Amniotic stem cell (primary cell): ENCODE measurements at places on chromosomes 11 and 22.

DNA sequence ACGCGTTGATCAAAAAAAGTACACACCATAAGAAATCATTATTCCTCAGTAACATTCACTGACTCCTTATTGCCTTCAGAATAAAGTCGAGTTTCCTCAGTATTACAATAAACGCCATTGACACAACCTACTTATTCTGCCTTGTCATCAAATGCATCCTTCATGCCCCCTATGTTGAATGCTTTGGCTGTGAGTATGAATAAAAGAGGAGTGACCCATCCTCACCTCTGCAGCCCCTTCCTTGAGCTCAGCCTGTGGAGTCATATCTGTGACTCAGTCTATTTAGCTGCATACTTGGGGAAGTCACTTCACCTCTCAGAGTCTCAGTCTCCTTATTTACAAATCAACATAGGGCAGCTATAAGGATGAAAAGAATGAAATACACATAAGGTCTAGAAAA lies 65.1 kb downstream of the USP35 start:
- DNase-seq = no peak

GRCh38 chr22:48199667-48200066 lies 1437.2 kb downstream of the TBC1D22A start:
- no peak for DNase-seq

DNA sequence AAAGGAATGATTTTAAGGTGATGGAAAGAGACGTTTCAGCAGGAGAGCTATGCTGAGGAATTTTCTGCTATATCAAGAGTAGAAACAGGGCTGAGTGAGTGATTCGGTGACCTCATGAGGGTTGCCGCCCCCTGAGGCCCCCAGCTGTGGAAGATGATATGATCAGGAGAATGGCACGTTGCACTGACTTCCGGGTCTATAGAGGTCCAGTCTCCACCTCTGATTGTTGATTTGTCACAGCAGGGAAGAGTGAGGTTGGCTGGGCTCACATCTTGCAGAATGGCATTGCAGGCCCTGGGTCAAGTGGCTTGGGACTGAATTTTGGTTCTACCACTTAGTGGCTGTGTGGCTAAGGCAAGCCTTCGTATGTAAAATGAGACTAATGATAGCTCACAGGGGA lies 205.1 kb downstream of the SNX19 start:
- DNase-seq = no peak

DNA sequence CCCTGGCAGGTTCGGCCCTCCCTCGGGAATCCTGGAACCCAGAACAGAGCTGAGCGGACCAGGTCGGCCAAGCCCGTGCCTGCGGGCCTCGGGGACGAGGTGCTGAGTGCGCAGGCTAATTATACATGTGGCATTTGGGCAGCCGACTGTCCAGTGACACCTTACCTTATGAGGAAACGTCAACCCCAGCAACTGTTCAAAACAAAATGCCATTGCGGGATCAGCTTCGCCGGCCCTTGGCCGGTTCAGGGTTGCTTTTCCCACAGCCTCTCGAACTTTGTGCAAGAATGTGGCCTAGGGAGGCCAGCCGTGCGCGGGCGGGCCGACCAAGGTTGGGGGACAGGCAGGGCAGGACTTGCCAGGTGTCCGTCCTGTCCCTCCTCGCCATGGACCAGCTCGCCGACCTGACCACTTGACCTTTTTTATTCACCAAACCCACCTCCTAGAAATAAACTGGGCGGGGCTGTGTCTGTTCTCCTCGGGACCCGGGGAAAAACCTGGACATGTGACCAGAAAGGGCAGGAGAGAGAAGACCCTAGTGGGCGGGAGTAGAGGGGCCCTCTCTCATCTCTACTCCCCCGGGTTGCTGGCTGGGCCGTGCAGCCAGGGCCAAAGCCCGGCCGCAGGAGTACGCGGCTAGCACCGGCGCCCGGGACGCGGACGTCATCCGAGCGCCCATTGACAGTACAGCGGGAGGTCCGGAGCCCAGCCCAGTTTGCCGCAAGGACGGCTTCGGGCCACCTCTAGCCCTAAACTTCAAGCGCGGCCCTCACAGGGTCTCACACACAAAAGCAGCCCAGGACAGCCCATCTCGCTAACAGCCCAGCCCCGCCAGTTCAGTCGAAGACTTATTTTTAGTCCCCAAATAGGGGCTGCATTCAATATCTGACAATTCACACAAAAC lies 134.3 kb upstream of the C11orf58 start:
- DNase-seq = no peak

GRCh38 chr11:126011265-126011664 lies 51.4 kb downstream of the CDON start:
- DNase-seq = no peak

DNA sequence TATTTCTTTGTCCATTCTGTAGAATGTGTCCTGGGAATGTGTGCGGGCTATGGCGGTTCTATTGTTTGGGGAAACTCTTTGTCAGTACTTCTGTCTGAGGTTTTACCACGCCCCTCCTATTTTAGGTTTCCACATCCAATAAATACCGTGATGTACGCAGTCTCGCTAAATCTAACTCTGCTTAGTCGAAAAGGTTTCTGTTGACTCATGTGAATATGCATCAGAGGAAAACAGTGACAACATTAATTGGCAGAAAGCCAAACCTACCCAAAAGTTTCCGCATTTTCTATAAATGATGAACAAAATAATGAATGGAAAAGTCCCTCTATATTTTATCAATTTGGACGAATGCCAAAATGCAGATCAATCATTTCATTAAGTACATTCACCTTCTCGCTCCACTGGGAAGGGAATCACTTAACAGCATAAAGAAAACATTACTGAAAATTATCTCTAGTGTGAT lies 143.4 kb downstream of the MAML2 start:
- DNase-seq = no peak

GRCh38 chr11:72584293-72584938 lies 89.8 kb downstream of the PDE2A start:
- DNase-seq = no peak

GRCh38 chr11:69876013-69876412 lies 56.8 kb upstream of the FGF3 start:
- DNase-seq = no peak

DNA sequence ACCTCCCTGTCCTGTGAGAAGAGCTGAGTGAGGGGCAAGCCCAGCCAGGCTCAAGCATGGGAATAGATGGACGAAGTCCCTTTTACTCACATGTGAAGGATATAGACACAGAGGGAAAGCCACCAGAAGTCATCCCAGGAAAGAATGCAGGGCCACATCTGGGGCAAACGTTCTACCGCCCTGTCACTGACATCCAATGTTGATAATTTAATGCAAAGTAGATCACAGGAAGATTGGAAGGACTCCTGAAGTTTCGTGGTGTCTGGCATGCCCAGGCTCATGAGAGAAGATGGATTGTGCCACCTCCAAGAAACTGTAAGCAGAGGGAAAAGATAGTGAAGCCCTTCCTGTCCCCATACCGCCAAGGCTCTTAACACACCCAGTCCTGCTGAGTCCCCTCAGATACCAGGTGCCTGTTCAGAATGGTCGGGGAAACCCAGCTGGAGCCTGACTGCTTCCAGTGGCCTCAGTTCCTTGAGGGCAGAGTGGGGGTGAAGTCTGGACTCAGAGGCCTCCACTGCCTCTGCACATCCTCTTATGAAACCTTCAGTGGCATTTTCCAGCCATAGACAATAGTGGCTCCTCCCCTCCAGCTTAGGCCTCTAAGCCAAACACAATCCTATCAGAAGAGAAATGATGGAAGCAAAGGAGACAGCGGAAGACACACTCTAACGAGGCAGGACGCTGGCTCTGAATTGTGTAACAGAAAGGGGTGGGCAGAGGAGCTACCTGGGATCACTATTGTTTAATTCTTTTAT lies 7.5 kb upstream of the STK33 start:
- DNase-seq = no peak

GRCh38 chr22:50115693-50116092 lies 25.9 kb downstream of the MOV10L1 start:
- no peak for DNase-seq

DNA sequence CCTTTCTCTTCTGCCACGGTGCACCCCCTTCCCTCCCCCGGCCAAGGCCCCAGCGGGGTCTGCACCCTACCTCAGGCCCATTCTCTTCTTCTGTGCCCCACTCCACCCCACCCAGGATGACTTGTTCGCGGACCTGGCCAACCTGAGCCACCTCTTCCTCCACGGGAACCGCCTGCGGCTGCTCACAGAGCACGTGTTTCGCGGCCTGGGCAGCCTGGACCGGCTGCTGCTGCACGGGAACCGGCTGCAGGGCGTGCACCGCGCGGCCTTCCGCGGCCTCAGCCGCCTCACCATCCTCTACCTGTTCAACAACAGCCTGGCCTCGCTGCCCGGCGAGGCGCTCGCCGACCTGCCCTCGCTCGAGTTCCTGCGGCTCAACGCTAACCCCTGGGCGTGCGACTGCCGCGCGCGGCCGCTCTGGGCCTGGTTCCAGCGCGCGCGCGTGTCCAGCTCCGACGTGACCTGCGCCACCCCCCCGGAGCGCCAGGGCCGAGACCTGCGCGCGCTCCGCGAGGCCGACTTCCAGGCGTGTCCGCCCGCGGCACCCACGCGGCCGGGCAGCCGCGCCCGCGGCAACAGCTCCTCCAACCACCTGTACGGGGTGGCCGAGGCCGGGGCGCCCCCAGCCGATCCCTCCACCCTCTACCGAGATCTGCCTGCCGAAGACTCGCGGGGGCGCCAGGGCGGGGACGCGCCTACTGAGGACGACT lies 15.9 kb downstream of the RTN4RL2 start:
- no peak for DNase-seq

- no peak for DNase-seq
These were observed 11.0 kb downstream of the CRELD2 start for GRCh38 chr22:49929211-49929979.

DNA sequence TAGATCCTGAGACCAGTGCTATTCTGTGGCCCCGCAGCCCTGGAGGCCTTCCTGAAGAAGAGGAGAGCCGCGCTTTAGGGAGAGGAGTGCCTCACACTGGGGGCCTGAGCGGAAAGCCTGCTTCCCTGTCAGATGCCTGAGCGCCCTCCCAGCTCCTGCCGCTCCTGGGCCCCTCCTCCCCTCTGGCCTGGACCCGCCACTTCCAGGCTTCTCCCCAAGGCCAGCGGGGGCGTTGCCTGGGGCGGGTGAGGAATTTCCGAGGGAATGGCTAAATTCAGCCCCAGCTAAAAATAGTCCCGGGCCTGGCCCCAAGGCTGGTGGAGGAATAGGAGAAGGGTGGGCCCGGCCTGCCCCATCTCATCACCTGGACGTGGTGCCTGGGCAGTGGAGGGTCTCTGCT lies 15.4 kb downstream of the ARHGEF17 start:
- DNase-seq = no peak

DNA sequence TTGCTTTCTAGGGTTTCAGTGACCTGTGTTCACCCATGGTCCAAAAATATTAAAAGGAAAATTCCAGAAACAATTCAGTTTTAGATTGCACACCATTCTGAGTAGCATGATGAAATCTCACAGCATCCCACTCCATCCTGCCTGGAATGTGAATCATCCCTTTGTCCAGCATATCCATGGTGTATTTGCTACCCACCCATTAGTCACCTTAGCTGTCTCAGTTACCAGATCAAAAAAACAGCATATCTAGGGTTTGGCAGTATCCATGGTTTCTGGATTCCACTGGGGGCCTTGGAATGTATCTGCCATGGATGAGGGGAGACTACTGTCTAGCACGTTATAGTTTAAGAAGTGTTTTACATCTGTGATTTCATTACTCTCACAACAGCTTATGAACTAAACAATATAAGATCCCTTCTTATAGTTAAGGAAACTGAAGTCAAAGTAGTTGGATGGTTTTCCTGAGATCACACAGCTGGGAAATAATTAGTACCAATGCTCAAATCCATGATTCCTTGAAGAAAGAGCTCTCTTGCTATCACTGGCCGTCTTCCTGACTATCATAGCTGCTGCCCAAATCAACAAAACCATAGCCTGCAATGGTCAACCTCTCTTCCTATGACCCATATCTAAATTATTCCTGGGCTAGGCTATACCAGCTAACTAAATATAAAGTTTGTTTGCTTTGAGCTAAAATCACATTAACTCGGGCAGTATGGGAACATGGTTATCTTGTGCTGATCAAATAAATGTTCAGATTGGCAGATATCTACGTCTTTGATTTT lies 122.6 kb downstream of the MICAL2 start:
- DNase-seq = peak; percentile 55
